Thyroid gland (tissue), 4 donors: ENCODE measurements at places on chromosomes 2 and 18.

DNA sequence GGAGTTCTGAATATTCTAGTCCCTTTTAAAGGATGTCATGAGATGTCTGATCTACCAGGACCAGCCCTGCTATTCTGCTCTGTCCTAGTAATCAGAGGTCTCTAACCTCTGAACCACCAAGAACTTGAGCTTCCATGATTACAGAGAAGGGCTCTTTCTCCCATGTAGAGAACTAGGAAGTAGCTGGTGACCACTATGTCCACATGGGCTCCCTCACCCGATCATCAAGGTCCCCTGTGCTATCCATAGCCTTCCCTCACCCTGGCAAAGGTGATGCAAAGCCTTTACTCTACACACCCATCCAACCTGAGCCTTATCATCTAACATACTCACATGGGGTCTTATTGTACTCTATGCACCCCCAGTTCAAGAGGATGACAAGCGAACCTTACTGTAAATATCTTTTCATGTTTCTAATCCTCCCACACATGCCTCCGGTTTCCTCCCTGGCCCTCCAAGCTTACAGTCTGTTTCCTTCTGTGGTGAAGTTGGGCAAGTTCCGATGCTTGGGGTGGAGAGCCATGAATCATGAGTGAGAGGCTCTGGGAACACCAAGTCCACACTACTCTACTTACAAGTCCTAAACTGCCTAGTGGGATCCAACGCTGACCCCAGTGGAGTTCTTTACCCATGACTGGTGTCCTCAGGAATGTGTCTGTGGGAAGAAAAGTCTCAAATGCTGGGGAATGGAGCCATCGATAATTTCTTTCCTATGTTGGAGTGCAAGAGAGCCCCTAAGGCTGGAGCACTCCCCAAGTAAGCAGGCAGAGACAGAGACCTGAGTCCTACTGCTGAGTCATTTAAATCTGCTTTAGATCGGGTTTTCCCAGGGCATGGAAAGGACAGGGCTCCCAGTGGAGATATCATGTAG lies 73.3 kb upstream of the KLF7 start:
- peak; percentile 12 for DNase-seq

DNA sequence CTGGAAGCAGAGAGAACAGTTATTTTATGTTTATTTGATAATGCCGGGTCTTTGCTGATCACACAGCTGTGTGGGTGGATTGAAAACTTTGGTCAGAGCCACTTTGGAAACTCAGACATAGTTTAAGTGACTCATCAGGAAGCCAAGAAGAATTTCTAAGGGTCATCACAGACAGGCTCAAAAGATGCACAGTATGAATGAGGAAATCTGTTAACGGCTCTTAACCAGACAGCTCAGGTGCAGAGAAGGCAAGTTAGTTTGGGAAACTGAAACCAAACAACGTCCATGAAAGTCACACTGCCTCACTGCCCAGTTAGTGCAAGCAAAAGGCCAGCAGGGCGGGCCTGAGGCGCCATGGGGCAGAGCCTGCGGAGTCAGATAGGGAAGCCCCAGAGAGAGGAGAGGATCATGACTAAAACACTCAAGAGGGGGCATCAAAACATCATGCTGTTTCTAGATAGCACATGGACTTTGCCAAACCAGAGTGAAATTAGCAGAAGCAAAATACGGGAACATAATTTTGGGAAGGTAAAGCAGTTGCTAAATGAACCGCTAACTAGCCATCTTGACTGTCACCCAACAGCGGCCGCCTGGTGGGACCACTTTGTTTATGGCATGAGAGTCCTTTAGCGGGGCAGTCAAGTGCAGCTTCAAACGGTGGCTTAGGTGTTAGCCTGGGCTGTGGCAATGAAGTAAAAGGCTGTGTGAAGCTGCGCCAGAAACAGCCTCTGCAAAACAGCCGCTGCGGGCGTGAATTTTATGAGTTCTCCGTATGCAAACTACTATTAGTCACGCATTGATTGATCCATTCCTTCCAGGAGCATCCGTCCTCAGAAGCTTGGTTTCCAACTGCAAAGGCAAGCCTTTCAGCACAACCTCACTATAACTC lies 101.2 kb downstream of the KCTD18 start:
- DNase-seq: peak; percentile 17

- DNase-seq: no peak
These were observed 428.6 kb upstream of the SYT4 start for GRCh38 chr18:43705850-43706249.

GRCh38 chr2:175156534-175156933 lies 11.5 kb downstream of the ATF2 start:
- DNase-seq: peak; percentile 28

- DNase-seq: no peak
These were observed 80.0 kb downstream of the ACAA2 start for GRCh38 chr18:49733321-49733720.

GRCh38 chr2:135168204-135168856 lies 116.2 kb downstream of the RAB3GAP1 start:
- no peak for DNase-seq

- DNase-seq: no peak
These were observed 21.3 kb downstream of the SLC66A2 start for GRCh38 chr18:79930020-79930642.

DNA sequence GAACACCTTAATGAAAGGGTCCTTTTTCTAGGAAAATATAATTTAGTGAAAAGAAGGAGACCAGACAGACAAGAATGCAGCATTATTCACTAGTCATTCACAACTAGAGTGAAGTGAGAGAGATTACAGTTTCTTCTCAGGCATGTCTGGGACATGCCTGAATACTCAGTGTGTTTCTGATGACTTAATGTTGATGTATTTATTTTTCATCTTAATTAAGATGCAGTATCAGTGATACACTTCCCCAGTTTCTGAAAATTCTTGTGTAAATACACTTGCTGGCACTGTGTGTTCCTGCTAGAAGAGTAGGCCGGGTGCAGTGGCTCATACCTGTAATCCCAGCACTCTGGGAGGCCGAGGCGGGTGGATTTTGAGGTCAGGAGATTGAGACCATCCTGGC lies 143.6 kb downstream of the MYO3B start:
- DNase-seq: no peak

DNA sequence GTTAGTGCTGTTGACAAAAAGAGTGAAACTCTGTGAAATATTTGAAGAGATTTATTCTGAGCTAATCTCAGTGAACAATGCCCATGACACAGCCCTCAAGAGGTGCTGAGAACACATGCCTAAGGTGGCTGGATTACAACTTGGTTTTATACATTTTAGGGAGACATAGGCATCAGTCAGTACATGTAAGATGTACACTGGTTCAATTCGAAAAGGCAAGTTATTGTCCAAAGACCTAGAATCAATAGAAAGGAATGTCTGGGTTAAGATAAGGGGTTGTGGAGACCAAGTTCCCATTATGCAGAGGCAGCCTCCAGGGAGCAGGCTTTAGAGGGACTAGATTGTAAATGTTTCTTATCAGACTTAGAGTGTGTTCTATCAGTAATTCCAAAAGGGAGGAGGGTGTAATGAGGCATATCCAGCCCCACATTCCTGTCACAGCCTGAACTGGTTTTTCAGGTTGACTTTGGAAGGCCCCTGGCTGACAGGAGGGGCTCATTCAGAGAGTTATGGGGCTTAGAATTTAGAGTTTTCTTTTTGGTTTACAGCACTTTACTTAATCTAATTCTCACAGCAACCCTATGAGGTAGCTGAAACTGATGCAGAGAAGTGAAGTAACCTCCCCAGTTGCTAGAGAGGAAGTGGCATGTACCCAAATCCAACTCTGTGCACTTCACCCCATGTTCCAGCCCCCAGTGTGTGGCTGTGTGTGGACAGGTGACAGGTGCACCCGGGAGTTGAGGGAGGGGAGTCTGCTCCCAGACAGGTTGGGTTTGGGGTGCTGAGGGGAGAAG lies 28.3 kb upstream of the ASAP2 start:
- DNase-seq: peak; percentile 84

- DNase-seq: peak; percentile 39
These were observed 346.2 kb downstream of the ZNF521 start for GRCh38 chr18:25005541-25006403.

DNA sequence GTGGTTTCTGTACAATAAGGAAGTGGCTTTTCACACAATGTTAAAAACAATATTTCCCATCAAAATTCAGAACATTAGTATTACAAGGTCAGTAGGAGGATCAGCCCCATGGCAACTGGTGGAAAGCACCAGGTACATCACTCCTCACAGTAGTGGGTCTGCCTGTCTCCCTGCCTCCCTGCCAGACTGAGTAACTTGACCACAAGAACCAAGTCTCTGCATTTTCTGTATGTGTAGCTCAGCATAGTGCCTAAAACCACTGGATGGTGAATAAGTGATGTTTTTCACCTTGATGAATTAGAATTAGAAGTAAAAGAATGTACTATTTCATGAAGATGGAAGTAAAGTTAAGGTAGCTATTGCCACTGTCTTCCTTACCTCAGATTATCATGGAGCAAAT lies 4.1 kb upstream of the WDR7 start:
- DNase-seq: no peak

DNA sequence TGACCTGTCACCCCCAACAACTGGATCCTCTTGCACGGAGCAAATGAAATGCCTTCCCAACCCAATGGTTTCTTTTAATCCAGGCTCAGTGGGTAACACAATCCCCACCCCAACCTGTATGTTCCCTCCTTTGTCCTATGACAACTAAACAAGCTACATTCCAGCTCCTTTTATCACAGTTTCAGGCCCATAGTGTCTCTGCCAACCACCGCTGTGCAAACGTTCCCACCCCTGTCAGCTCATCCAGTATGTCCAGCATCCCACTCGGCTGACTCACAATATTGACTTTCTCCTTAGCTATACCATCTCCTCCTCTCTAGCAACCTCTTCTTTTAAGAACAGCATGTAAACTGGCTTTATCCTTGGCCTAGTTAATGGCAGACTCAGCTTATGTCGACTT lies 117.9 kb upstream of the PPP1CB start:
- no peak for DNase-seq

DNA sequence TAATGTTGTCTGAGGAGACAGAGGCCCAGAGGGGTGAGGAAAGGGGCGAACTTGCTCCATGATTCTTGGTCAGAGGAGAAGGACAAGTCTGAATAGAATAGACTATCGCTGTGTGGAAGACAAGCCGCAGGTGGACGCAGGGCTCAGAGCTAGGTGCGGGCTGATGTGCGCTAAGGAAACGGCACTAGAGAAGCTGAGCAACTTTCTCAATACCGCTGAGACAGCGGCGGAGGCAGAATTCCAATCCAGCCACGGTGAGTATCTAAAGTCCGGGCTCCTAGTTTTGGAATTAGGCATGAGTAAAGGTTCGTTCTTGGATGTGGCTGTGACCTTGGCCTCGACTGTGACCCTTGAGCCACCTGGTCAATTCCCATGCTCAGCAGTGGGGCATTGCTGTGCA lies 47.8 kb downstream of the CAPN13 start:
- no peak for DNase-seq

- DNase-seq: no peak
These were observed 98.6 kb downstream of the RAB3GAP1 start for GRCh38 chr2:135150725-135151124.

DNA sequence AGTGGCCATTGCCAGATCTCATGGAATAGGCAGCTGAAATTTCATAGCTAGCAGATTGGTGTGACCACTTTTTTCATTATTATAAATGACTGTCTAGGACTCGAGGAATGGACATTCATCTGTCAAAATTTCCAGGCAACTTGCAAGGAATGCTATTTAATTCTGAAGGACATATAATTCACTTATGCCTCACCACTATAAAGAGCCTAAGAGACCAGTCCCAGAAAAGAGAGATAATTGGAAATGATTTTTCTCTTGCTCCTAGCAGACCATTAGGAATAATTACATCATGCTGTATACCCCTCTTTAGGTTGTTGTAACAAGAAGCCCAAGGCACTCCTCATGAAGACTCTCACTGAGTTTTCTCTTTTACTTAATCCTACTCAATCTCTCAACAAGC lies 557.4 kb upstream of the RAB6C start:
- no peak for DNase-seq

DNA sequence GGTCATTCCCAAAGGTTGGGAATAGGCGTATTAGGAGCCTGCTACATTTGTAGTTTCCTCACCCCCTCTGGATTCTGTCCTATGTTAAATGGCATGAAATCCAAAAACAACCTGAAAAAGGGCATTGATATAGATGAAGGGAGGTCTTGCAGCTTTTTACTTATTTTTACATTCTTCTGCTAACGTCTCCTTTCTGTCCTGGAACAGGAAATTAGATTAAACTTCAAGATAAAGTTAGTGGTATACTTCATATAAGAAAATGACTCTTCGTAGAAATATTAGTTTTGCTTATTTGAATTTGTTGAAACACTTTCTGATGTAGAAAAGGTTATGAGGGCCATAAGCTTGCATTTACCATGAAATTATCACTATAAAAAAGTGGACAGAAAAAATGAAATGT lies 694.5 kb downstream of the ADCYAP1 start:
- DNase-seq: no peak

GRCh38 chr2:99861376-99861760 lies 281.0 kb downstream of the AFF3 start:
- no peak for DNase-seq

DNA sequence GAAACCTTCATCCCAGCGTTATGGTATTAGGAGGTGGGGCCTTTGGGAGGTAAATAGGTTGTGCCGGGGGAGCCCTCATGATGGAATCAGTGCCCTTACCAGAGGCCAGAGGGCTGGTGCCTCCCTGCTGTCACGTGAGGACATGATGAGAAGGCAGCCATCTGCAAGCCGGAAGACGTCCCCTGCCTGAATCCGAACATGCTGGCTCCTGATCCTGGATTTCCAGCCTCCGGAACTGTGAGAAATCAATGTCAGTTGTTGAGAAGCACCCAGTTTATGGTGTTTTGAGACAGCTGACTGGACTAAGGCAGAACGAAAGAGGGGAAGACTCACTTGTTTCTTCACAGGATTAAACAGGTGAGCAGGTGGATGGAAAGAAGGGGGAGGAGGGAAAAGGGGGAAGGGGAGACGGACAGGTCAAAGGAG lies 13.0 kb upstream of the KLF11 start:
- DNase-seq: no peak

- DNase-seq: no peak
These were observed 330.5 kb upstream of the TCF4 start for GRCh38 chr18:55918444-55918843.

DNA sequence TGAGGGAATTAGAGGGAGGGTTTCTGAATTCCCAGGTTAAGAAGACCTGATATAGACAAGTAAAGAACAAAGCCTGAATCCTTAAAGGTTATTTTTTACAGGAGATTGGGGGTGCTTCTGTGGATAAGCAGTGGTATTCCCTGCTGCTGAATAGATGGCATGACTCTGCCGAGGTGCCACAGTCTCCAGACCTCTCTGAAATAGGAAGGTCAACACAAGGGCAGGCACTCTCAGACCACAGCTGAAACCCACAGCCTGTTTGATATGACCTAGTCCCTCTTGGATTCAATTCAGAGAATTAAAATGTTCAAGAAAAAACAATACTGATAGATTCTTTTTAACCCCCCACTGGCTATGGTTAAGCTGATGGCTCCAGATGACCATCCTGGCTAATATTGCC lies 259.3 kb downstream of the PTGR3 start:
- DNase-seq: no peak

- no peak for DNase-seq
These were observed 83.6 kb downstream of the CTNNA2 start for GRCh38 chr2:79596403-79596802.
